ENCODE measurements at places on chromosomes 4 and X.

GRCh38 chrX:53992589-53992988 lies 51.7 kb downstream of the PHF8 start:
- DNase-seq = no peak

- no peak for DNase-seq
Measured at GRCh38 chr4:74555843-74556242, 110.9 kb downstream of the AREG start.

DNA sequence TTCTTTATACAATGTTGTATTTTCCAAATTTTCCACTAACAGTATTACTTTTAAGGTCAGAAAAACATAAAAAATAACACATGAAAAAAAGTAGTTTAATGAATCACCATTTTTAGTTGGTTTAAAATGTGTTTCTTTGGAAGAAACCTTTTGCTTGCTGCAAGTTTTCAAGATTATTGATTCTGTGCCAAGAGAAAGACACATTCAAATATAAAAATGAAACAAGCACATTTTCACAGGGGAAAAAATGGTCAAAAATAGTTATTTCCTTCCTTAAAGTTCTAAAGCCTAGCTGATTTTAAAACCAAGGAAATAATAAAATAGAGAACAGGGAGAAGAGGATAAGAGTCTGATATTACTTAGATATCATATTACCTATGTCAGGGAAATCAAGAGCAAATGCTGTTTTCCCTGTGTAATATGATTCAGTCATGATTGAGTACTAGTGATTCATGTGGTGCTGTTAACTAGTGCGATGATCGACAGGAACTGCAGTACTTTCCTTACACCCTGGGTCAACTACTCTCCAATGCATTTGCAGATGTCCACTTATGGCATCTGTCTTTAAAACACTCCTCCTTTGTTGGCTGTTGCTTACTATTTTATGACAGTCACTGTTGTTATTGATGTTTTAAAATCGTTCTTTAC lies 103.8 kb downstream of the CAMK2D start:
- peak; percentile 20 for DNase-seq

DNA sequence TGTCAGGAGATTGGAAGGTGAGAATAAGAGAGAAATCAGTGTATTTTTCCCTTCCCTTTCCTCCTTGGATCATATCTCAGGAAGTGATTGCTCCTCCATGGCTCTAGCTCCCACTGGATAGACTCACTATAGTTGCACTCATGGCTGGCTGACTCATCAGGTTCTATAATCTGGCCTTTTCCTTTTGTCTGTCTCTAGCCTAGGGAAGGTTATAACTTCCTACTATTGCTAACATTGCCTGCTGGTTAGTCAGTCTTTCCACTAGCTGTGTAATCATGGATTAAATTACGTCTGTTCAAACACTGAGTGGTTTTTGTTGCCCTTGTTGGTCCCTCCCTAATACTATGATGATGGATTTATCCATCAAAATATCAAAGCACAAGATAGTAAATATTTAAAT lies 195.5 kb upstream of the VEGFC start:
- DNase-seq = no peak

DNA sequence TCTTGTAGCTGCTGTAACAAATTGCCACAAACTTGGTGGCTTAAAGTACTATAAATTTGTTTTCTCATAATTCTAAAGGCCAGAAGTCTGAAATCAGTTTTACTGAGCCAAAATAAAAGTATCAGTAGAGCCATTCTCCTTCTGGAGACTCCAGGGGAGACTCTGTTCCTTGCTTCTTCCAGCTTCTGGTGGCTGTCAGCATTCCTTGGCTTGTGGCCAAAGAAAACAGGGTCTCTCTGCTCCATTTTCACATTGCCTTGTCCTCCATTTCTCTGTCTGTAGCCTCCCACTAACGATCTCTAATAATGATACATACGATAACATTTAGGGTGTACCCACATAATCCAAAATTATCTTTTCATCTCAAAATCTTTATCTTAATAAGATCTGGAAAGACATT lies 200.4 kb downstream of the MAB21L2 start:
- peak; percentile 6 for DNase-seq

DNA sequence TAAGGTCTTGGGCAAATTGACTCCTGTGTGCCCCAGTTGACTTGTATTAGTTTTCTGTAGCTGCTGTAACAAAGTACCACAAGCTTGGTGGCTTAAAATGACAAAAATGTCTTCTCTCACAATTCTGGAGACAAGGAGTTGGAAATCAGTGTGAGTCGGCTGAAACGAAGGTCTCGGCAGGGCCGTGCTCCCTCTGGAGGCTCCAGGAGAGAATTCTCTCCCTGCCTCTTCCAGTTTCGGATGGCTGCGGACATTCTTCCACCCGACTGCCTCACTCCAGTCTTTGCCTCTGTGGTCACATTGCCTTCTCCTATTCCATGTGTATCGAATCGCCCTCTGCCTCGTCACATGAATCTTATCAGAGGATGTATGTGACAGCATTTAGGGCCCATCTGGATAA lies 66.0 kb upstream of the PHOX2B start:
- DNase-seq = no peak

DNA sequence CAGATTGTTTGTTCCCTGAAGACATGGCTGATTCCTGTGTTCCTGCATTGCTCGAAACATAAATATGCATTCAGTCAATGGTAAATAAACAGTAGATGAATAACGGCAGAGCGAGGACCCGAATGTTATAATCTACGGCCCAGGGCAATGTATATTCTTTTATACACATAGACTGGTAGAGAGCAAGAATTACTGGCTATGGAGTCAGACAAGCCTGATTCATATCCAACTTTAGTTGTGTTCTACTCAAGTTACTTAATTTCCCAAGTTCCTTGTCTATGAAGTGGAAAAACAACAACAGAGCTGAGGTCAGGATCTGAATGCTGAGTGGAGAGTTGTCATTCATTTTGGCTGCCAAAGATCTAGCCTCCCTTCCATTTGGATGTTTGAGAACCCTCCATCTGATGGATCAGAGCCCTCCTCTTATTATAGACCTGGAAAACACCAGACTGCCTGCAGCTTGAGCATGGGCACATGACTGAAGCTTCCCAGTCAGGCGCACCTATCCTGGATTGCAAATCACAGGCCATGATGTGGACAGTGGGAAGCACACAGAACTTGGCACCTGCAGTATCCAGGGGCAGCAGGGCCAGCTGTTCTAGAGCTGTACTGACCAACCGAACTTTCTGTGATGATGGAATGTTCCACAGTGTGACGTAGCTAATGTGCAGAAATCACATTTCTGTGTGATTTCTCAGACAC lies 80.1 kb downstream of the FAM184B start:
- DNase-seq = no peak

DNA sequence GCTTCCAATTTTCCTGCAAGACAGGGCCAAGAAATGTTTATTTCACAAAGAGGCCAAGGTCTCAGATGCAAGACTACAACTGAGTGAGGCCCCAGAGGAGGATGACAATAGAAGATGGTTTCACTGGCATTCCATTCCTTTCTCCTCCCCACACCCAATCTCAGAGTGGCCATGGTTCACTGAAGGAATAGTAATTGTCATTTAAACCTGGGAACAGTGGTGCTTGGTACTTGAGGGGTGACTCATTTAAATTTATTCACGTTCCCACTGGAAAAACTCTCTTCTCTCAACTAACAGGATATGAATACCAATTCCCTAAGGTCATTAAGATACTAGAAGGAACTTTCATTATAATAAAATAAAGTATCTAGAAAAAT lies 35.3 kb upstream of the CXCL8 start:
- DNase-seq = no peak

- no peak for DNase-seq
Measured at GRCh38 chr4:102730968-102731533, 29.7 kb downstream of the MANBA start.

DNA sequence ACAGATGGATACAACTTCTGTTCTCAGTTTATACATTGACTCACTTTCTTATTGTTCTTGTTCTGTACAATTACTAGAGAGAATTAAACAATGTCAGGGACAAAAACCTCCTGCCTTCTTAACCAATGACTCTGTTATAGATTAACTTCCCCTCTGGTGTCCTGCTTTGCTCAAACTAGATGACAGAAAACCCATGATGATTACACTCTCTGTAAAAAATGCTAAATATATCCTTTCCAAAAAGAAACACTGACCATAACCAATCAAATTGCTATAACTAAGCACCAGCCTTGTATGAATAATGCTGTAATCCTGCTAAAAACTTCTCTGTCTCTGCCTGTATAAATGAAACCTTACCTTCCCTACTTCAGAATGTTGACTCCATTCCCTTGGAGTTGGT lies 29.8 kb upstream of the IL13RA2 start:
- DNase-seq = no peak

DNA sequence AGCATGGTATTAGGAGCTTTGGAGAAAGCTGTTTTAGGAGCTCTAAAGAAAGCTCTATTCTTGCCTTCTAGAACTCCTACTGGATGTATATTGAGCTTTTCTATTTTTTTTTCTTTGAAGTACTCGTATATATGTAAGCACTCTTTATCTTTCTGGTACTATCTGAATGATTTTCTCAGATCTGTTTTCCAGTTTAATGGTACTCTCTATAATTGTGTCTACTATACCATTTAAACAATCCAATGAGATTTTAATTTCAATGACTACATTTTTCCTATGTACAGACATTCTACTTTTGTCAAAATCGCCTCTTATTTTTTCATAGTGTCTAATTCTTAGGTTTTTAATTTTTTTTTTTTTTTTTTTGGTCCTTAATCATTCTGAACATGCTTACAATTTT lies 328.1 kb downstream of the DCTD start:
- no peak for DNase-seq

DNA sequence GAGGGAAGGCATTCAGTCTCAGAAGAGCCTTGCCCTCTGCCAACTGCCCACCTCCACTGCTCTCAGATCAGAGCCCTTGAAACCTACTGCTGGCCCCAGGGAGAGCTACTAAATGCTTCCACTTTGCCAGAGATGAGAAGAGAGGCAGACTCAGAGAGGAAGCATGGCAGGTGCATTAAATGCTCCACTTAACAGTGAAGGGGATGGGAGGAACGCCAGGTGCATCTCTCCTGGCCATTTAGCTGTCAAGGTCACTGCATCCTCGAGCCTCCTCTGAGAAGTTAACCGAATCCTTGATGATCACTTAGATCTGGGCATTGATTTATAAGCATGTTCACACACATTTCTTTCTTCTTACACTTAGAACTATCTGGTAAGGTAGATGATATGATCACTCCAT lies 15.0 kb downstream of the TRPC5 start:
- DNase-seq = peak; percentile 69

DNA sequence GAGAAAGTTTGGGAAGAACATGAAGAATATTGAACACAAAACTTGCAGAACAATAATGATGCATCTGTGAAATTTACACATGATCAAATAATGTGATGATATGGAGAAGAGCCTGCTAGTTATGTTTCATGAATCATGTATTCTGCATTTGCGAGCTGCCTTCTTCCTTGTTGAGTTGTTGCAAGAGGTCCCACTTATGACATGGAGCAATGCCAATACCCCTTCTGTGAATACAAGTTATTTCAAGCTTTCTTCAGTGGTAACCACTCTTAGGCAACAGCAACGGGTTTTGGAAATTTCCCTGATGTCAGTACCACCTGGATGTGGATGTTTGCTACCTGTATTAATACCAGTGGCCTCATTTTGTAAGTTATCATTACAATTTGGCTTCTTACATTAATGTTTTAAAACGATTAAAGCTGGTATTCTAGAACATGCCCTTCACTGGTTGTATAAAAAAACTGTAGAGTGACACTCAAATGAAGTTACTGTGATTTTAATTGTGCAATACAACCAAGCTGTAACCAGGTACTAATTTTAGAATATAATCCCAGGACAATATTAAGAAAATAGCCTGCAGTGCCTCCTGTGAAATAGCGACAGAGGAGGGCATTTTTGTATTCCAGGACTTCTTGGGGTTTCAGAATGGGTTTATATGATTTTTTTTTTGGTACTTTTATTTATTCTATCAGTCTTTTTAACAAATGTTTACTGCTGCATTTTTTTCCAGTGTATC lies 25.3 kb downstream of the IQCM start:
- DNase-seq = no peak

DNA sequence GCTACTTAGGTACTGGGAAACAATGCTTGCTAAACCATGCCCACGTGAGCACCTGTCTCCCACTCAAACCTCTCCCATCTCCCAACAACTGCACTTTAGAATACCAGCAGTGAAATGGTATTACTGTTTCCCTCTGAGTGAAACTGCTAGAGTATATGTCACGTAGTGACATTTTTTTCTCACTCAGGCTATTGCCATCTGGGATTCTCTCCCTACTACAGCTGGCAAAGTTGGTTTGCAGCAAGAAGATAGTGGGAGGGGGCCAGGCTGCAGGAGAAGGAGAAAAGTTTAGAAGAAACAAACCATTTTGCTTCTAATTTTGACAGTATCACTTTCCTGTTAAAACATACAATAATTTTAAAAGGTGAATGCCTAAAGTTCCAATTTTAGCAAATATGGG lies 358.3 kb downstream of the MAPK10 start:
- no peak for DNase-seq

- DNase-seq = no peak
Measured at GRCh38 chr4:5188130-5188529, 136.8 kb downstream of the STK32B start.

GRCh38 chrX:19496711-19497110 lies 18.6 kb downstream of the MAP3K15 start:
- DNase-seq = no peak

DNA sequence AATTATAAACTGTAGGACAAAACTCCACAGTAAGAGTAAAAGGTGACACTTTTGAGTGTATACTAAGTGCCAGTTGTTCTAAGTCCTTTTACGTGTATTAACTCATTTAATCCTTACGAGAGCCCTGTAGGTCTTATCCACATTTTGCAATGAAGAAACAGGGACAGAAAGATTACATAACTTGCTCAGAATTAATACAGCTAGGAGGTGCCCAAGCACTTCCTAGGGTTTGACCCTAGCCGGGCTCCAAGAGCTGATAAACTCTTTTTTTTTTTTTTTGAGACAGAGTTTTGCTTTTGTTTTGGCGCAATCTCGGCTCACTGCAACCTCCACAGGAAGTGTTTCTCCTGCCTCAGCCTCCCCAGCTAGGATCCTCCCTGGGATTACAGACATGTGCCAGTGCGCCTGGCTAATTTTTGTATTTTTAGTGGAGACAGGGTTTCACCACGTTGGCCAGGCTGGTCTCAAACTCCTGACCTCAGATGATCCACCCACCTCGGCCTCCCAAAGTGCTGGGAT lies 110.4 kb downstream of the UBE2K start:
- no peak for DNase-seq

GRCh38 chr4:118338981-118339765 lies 13.6 kb downstream of the PRSS12 start:
- DNase-seq = no peak

DNA sequence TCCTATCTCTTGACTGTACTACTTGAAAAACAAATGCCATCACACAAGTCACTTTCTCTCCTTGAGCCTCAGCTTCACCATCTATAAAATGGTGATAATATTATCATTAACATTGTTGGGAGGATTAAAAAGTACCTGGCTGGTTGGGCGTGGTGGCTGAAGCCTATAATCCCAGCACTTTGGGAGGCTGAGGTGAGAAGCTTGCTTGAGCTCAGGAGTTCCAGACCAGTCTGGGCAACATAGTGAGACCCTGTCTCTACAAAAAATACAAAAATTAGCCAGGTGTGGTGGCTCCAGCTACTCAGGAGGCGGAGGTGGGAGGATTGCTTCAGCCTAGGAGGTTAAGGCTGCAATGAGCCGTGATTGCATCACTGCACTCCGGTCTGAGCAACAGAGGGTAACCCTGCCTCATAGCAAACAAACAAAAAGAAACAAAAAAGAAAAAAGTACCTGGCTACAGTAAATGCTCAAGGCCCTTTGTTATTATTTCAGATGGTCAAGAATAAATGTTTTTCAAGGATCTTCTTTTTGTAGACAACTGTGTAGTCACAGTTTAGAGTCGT lies 120.3 kb downstream of the CHRNA9 start:
- DNase-seq = no peak
